ENCODE measurements at places on chromosomes 11 and 22.

GRCh38 chr11:40292721-40293508, 1166.5 kb downstream of the LRRC4C start:
- no peak for DNase-seq

DNA sequence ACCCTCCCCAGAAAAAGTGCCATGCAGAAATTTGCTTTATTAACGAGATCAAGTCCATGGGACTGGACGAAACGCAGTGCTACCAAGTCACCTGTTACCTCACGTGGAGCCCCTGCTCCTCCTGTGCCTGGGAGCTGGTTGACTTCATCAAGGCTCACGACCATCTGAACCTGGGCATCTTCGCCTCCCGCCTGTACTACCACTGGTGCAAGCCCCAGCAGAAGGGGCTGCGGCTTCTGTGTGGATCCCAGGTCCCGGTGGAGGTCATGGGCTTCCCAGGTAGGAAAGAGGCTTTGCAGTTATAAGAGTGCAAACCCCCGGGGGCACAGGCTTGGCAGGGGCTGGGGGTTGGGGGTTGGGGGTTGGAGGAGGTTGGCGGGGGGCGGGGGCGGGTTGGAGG, 4.2 kb downstream of the APOBEC3H start:
- no peak for DNase-seq

DNA sequence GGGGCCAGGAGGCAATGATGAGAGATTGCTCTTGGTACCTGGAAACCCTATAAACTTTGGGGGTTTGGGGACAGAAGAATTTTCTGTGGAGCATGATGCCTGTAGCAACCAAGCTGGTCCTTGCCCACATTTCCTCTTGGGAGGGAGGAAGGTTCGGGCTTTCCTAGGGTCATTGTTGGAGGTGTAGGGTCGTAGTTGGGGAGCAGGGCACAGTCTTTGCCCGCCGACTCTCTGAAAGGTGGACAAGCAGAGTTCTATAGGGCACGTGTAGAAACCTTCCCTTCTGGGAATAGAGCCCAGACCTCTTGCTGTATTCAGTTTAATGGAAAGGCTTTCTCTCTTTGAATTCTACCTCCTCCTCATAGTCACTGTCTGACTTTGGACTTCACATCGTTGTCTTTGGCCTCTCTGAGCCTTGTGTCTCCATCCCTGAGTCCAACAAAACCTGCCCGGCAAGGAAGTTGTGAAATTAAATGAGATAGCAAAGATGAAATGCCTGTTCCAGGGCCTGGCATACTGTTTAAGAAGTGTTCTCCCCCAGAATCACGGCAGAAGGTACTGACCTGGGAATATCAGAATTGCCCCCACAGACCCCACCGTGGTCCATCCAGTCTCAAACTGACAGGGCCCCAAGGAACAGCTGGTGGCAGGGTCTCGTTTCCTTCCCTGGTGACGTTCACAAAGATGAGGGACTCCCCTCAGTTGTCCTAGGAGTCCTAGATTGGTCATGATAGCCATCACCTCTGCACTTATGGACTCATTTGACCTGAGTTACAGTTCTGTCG, 1.6 kb downstream of the PRDM11 start:
- no peak for DNase-seq

DNA sequence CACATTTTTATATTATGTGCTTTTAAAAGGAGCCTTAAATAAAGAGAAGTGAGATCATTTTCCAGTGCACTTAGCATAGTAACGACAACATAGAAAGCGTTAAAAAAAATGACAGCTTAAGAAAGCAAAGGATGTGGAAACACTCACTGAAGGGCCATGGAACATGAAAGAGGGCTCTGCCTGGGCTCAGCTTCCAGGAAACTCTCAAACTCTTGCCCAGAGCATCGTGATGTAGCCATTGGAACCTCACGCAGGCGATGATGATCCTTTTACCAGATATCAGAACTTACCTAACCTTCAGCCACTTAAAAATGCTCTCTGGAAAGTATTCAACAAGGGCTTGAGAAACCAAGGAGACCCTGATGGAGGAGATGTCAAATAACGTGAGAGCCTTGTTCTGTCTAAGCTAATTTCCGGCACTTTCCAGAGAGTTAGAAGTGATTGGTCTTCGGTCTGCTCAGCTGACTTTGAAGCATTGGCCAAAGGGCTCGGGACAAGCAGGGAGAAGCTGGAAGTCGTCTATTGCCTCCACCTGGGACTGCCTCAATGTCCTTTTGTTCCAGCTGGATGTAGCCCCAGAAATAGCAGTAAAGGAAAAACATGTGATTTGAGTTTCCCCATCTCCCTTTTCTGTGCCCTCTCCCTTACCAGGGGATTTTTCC, 21.5 kb upstream of the ETS1 start:
- DNase-seq = no peak

- no peak for DNase-seq
Measured at GRCh38 chr22:36852056-36852973, 8.5 kb upstream of the NCF4 start.

DNA sequence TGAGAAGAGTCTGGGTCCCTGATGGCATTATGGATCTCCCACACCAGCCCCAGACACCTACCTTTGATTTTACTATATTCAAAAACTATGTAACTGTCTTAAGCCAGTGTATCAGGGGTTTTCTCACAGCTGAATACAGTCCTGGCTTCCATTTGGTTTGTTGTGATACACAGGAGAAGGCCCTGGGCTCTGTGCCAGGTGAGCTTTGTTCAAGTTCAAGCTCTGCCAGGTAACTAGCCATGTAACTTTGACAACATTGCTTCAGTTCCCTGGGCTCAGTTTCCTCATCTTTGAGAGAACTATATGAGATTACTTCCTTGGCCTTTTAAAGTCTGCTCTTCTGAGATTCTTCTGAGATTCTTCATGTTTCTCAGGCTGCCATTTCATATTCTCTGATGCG, 327.5 kb upstream of the TENM4 start:
- no peak for DNase-seq

DNA sequence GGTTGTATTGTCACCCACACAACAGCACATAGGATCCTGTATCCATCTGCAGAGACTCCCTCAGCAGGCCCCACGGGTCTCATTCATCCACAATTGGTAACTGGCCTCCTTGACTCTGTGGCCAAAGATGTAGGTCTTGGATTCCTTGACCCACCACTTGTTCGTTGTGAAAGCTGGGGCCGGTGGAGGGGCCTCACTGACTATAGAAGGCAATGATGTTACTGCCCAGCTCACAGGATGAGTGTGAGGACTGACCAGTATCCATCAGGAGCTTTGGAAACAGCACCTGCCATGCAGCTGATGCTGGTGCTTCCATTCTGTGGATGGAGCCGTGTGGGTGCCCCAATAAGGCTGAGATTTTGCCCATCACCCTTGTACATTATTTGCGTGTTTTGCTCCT, 615.7 kb downstream of the BRD1 start:
- no peak for DNase-seq

- no peak for DNase-seq
Measured at GRCh38 chr22:49535126-49535525, 292.5 kb downstream of the BRD1 start.

DNA sequence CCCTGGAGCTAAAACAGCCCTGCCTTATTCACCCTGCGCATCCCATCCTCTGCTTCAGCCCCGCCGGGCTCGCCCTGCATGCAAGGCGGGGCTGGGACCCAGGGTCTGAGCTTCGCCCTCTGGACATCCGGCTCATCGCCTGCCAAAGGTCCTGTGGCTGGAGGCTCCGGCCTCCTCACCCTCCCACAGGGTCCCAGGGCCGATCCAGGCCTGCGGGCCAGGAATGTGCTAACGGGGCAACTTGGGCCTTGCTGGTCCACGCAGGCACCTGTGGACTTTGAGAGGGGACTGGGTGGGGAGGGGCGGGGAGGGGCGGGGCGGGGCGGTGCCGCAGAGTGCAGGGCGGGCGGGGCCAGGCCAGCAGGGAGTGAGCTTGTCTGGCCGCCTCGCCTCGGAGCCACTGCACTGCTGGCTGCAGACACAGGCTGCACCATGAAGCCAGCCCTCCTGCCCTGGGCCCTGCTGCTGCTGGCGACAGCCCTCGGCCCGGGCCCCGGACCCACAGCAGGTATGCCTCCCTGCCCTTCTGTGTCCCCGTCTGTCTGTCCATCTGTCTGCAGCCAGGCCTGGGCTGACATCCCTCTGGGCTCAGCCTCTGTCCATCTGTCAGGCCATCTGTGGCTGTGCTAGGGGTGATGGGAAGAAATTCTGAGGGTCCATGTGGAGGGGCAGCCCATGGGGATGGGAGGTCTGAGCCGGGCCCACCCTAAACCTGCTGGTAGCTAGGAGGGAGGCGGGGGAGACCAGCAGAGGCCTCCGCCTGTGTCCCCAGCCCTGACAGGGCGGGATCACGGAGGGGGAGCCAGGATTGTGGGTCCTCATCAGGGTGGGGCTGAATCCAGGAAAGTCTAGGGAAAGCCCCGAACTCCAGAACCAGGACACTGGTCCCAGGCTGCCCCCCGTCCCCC, at the start of gene SUSD2:
Gene SUSD2, plus strand, starts transcription at position 400 of the 908 bp plus-strand sequence. Its CDS starts 33 bp downstream, at position 433.
- no peak for DNase-seq

DNA sequence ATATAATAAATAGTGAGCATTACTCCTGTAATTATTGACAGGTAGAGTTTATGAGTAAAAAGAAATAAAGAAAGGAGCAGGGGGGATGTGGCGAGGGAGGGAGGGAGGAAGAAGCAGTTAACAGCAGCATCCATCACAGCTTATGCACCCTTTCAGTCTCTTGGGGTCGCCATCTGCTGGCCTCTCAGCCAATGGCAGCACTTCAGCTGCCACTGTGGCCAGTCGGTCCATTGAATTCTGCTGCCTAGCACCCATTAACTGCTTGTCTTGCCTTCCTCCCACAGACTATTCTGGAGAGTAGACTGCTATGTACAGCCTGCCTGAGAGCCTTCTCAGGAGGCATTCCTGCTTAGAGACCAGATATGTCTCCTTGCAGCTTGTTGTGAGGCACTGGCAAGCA, 388.3 kb downstream of the TENM4 start:
- DNase-seq = no peak

- no peak for DNase-seq
Measured at GRCh38 chr22:48276994-48277867, 1514.8 kb downstream of the TBC1D22A start.

- peak; percentile 57 for DNase-seq
Measured at GRCh38 chr11:125063429-125064043, 431 bp downstream of the SLC37A2 start.

GRCh38 chr11:101516546-101516945, 67.3 kb downstream of the TRPC6 start:
- DNase-seq = no peak

Data from GM20000 (cell line).